Epithelial cell of esophagus (primary cell): ENCODE measurements at places on chromosomes 7 and 10.

- no peak for DNase-seq
Observed at GRCh38 chr7:112105584-112106530, 100.3 kb downstream of the DOCK4 start.

DNA sequence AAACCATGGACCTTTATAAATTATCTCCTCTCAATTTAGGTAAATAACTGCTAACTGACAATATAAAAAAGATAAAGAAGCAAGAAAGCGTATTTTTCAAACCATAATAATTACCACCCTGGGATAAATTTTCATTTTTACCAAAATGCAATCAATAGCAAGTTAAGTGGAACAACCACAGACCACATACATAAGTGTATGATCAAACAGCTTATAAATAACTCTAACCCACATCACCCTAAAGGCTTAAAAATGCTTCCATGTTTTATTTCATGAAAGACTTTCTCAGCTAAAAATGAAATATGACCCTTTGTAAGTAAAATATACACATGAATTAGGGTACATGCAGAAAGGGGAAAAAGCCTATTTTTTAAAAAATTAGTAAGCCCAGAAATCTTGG lies 156.5 kb downstream of the SGMS1 start:
- no peak for DNase-seq

- peak; percentile 13 for DNase-seq
Observed at GRCh38 chr10:70145166-70145665, 1.3 kb downstream of the TYSND1 start.

- DNase-seq, result peak; percentile 35
Observed at GRCh38 chr10:14879124-14879927, 660 bp downstream of the SUV39H2 start.
